Lower lobe of right lung (tissue), 2 donors: ENCODE measurements at places on chromosomes 16 and 17.

DNA sequence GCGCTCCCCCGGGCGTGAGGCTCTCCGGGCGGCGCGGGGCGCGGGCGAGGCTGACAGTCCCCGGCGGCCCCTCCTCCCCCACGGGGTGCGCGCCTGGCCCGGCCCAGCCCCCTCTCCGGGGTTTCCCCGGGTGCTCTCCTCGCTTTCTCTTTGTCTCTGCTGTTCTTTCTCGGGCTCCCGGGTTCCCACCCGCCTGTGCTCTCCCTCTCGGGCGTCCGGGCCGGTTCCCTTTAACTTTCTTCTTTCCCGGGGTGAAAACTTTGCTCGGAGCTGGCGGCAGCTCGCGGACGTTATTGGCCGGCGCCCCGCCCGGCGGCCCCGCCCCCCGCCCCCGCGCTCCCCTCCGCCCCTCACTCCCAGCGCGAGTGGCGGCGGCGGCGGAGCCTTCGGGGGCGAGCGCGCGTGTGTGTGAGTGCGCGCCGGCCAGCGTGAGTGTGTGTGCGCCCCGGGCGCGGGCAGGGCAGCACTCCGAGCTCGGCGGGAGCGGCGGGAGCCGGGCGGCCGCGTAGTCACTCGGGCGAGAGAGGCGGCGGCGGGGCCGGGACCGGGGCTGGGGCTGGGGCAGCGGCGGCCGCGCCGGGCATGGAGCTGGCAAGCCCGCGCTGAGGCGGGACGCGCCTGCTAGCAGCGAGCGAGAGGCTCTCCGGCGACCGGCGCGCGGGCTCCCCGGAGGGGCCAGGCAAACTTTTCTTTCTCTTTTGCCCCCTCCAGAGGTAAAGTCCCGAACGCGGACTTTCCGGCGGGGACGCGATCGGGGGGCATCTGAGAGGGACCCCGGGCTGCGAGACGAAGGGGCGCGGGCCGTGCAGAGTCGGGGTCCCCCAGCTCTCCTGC, at the start of gene NTN1:
Gene NTN1, plus strand, starts transcription at position 353 of the 834 bp plus-strand sequence. CDS start 864 bp downstream, outside the sequence.
- peak; percentile 58 for DNase-seq

DNA sequence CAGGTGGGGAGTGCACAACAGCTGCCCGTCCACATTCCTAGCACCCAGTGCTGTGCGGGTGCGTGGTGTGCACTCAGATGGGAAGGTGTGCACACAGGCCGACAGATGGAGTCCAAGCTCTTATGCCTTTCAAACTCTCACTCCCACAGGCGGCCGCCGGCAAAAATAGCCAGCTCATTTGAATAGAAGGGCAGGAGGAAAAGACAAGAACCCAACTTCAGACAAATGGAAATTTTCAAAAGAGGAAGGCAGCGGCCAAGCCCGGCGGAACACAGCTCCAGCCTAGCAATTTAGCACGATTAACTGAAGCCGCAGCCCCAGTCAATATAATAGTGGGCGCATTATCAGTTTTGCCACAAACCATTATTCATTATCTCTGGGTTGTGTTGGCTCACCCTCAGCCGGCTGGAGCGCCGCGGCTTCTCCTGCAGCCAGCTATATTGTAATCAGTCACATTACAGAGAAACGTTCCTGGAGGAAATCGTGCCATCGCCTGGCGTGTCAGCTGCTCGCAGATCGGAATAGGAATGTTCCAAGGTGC, 103.9 kb upstream of the SEC14L1 start:
- no peak for DNase-seq

GRCh38 chr17:4444782-4445473, 11.2 kb downstream of the SPNS3 start:
- peak; percentile 82 for DNase-seq

GRCh38 chr16:84919269-84919668, 92.1 kb downstream of the ZDHHC7 start:
- DNase-seq = no peak

DNA sequence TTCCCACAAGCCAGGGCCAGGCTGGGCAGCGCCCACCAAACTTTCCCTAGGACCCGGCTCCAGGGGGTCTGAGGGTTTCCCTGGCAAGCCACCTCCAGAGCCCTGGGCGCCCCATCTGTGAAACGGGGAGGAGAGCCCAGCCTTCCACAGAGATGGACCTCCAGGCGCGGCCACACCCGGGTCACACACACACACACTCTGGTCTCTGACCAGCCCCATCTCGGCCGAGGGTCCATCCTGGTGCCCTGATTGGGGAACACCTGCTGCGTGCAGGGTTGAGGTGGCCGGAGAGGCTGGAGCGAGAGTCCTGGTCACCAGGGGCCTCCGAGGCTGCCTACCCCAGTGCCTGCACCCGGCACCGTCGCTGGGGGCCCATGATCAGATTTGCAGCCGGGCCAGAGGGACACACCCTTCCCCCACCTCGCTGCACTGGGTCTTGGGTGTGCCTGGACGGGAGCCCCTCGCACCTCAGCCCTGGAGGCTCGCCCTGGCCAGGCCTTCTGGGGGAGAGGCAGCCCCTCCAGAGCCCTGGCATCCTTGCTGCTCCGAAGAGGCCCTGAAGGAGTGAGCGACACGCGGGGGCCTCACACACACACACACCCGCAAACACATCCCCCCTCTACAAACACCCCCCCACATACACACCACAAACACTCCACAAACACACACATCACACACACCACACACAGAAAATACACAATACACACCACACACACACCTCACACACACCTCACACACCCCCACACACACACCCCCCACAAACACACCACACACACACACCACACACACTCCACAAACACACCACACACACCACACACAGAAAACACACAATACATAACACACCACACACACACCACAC, 29.7 kb downstream of the SLC25A10 start:
- peak; percentile 41 for DNase-seq

DNA sequence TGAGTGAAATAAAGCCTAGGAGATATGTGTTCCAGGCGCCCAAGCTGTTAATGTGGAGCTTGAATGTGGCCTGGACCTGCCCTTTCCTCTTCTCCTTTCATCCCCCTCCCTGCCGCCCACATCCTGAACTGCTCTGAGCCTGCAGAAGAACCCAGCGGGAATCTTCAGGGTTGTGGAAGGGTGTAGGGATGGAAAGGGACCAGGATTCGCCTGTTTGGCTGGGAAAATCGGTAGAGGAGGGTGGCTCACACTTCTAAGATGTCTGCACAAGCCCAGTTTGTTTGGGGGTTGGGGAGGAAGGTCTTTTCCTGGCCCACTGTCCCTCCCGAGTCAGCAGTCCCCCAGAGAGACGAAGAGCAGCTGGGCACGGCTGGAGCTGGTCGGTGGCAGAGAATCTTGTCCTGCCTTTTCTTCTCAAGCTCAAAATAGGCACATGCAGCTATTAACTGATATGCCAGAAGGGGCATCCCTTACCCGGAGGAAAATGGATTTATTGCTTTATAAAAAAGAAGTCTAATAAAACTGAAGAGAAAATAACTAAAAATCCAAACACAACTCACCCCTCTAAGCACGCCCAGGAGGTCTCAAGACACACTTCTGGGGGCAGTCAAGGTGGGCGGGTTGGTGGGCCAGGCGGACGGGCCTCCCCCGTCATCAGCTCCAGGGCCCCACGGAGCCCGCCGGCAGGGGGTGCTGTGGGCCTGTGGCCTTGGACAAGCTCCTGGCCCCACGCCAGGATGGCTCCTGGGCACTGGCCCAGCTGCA, 11.5 kb upstream of the PITPNA start:
- DNase-seq = peak; percentile 92

GRCh38 chr17:67211742-67212141, 33.3 kb downstream of the HELZ start:
- DNase-seq = no peak

DNA sequence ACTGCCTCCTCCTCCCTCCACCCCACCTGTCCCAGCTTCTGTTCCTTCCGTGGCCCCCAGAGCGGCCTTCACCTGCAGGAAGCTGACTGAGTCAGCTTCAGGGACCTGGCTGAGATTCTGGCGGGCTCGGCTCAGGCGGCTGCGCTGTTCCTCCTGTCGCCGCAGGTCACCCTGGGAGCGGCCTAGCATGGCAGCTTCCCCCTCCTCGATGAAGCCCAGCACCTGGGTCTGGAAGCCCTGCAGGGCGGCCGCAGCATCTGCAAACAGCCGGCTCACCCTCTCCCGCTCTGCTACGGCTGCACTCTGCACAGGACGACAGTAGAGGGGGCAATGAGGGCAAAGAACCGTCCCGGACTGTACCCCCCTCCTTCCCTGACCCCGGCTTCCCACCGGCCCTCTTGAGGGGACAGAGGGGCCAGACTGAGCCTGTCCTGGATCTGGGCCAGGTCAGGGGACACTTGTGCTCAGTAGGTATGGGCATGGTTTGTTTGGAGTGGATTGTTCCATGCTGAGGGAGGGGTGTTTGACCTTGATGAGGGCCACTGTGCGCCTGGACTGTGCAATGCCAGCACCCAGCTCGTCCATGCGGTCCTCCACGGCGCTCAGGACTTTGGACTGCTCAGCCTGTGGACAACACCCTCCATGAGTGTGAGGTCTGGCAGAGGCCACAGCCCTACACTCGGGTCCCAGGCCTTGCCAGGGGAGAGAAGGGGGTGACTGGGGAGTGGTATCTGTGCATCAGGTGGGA, 2.0 kb downstream of the TRIM47 start:
- DNase-seq = peak; percentile 73

DNA sequence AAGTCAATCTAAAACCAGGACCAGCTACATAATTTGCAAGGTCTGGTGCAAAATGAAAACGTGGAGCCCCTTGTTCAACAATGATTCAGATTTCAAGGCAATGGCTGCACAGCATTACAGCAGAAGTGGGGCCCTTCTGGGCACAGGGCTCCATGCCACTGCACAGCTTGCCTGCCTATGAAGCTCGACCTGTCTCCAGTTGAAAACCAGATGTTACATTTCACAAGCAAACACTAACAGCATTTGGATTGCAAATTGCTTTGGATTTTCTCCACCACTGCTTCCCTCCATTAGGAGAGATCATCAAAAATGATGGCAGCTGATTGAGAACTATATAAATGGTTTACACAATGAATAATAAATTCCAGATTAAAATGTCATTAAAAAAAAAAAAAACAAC, 551.4 kb upstream of the ZFHX3 start:
- DNase-seq = no peak

DNA sequence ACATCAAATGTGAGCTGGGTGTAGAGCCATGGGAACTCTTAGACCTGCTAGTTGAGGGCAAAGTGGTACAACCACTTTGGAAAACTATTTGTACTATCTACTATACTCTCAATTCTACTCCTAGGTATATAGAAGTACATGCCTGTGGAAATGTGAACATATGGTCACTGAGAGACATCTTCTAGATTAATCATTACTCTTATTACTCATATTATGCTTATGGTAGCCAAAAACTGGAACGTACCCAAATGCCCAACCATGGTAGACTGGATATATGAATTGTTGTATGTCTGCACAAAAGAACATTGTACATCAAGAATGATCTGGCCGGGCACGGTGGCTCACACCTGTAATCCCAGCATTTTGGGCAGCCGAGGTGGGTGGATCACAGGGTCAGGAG, 2.7 kb downstream of the WDR45B start:
- DNase-seq = peak; percentile 45

- no peak for DNase-seq
Observed at GRCh38 chr17:10357768-10358167, 15.0 kb downstream of the MYH13 start.
